Smooth muscle cell of the umbilical artery (primary cell): ENCODE measurements at places on chromosomes 11 and 22. TPM values are rescaled to one million over a fixed set of nuclear protein-coding genes. Genes with fewer than 3 reads are reported as not detected.

TSSK2 gene
- not detected in 2 replicates for total RNA-seq

C11orf16 gene
- not detected in 2 replicates for total RNA-seq

ESAM gene
- 0.30 and 0.37 TPM in 2 replicates for total RNA-seq

C1QTNF6 gene
- total RNA-seq: 5.1 and 7.7 TPM in 2 replicates

ANKK1 gene
- not detected in 2 replicates for total RNA-seq

DRD4 gene
- total RNA-seq: 0.09 TPM in 1 of 2 replicates, not detected in the other

PUS3 gene
- total RNA-seq: 12.8 and 16.6 TPM in 2 replicates

MS4A4A gene
- not detected in 2 replicates for total RNA-seq

MS4A6A gene
- total RNA-seq: not detected in 2 replicates

TMPRSS13 gene
- total RNA-seq: not detected in 2 replicates

DDTL gene
- 0.59 and 0.60 TPM in 2 replicates for total RNA-seq

IGSF22 gene
- under 0.01 TPM in 1 of 2 replicates, not detected in the other for total RNA-seq

SH3BP1 gene
- total RNA-seq: 46.5 and 47.5 TPM in 2 replicates

MICAL3 gene
- 34.7 and 73.0 TPM in 2 replicates for total RNA-seq

ARHGAP8 gene
- total RNA-seq: 0.37 TPM in 1 of 2 replicates, not detected in the other

PNPLA5 gene
- total RNA-seq: not detected in 2 replicates

FOLR3 gene
- total RNA-seq: 0.23 TPM in 1 of 2 replicates, not detected in the other

MS4A12 gene
- not detected in 2 replicates for total RNA-seq

SPINDOC gene
- 14.0 and 23.2 TPM in 2 replicates for total RNA-seq

MUC2 gene
- not detected in 2 replicates for total RNA-seq

ARHGAP20 gene
- 1.8 and 4.5 TPM in 2 replicates for total RNA-seq

HSPB2 gene
- total RNA-seq: under 0.01 and 0.14 TPM in 2 replicates

DBX1 gene
- total RNA-seq: not detected in 2 replicates

OR56B4 gene
- not detected in 2 replicates for total RNA-seq

FXYD6 gene
- total RNA-seq: not detected in 2 replicates

LRFN4 gene
- 10.1 and 25.9 TPM in 2 replicates for total RNA-seq

INPPL1 gene
- 78.4 and 102 TPM in 2 replicates for total RNA-seq

LMO2 gene
- 0.09 TPM in 1 of 2 replicates, not detected in the other for total RNA-seq

PDE3B gene
- total RNA-seq: 1.8 and 3.1 TPM in 2 replicates

OPCML gene
- total RNA-seq: 0.89 and 2.5 TPM in 2 replicates

MMP8 gene
- total RNA-seq: 1.4 and 1.5 TPM in 2 replicates

CYP2D6 gene
- total RNA-seq: 0.30 and 0.42 TPM in 2 replicates

APOL5 gene
- total RNA-seq: not detected in 2 replicates

ATG13 gene
- 61.2 and 75.2 TPM in 2 replicates for total RNA-seq

SCGB1D2 gene
- total RNA-seq: not detected in 2 replicates

NLRP14 gene
- 0.18 TPM in 1 of 2 replicates, not detected in the other for total RNA-seq

RASD2 gene
- 0.46 and 0.89 TPM in 2 replicates for total RNA-seq

SLC1A2 gene
- total RNA-seq: 0.30 and 0.32 TPM in 2 replicates

FREY1 gene
- 1.1 and 1.8 TPM in 2 replicates for total RNA-seq
